ENCODE measurements at places on chromosomes 2 and 18. TPM values are rescaled to one million over a fixed set of nuclear protein-coding genes. Genes with fewer than 3 reads are reported as not detected.

DNA sequence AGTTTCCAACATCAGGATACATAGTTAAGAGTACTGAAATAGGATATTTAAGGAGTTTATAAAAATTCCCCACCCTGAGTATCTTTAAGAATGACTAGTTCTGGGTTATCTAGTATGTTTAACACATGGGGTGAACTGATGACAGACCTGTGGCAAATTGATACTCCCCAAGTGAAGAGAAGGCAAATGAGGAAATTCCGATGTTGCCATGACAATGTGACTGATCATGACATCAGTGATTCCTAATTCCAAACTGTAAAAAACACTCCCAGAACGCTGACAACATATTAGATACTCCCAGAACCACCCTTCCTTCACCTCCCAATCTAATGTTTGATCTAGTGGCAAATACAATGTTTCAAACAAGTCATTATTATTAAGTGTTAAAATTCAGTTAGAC lies 77.6 kb downstream of the RBMS1 start:
- no peak for DNase-seq

- DNase-seq, result no peak
Observed at GRCh38 chr2:109530712-109531111, 83.1 kb downstream of the SEPTIN10 start.

DNA sequence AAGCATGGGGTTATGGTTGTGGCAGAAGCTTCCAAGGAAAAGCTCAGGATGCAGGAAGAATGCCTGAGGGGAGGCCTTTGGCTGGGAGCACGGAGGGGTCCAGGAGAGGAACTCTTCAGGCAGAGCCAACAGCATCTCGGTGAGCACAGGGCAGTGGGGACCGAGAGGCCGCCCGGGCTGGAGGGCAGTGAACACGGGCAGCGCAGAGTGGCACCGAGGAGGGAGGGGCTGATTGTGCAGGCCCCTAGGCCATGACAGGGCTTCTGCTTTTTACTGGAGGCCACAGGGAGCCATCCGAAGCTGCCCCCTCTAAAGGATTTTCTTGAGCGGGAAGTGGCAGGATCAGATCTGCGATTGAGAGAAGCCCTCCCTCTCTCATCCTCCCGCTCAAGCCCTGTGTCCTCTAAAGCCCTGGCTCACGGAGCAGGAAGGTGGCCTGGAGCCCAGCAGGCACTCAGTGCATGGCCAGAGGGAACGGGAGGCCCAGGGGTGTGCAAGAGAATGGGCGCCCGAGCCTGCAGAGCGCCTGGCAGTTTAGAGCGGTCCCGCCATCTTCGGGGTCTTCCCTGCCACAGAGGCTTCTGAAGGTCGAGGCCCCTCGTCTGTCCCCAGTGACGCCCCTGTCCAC lies 110.0 kb upstream of the STON1 start:
- DNase-seq, result no peak

DNA sequence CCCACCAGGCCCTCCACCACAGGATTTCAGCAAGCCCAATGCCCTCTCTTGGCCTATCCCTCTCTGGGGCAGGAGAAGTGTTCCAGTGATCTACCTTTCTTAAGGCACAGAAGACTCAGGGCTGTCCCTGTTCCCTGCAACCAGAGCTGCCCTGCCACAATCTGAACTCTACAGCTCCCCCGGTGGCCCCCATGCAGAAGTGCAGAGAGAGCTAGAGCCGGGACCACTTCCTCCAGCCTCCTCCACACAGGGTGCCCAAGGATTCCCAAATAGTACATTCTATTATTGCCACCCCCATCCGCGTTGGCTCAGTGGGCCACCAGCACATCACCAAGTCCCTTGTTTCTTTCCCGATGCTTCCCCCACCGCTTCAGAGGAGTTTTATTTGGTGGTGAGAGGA lies 114.8 kb upstream of the PTPRM start:
- no peak for DNase-seq

GRCh38 chr18:47260120-47260923 lies 8.9 kb upstream of the SKOR2 start:
- peak; percentile 34 for DNase-seq

GRCh38 chr2:236505648-236506047 lies 64.0 kb upstream of the ACKR3 start:
- DNase-seq, result no peak

DNA sequence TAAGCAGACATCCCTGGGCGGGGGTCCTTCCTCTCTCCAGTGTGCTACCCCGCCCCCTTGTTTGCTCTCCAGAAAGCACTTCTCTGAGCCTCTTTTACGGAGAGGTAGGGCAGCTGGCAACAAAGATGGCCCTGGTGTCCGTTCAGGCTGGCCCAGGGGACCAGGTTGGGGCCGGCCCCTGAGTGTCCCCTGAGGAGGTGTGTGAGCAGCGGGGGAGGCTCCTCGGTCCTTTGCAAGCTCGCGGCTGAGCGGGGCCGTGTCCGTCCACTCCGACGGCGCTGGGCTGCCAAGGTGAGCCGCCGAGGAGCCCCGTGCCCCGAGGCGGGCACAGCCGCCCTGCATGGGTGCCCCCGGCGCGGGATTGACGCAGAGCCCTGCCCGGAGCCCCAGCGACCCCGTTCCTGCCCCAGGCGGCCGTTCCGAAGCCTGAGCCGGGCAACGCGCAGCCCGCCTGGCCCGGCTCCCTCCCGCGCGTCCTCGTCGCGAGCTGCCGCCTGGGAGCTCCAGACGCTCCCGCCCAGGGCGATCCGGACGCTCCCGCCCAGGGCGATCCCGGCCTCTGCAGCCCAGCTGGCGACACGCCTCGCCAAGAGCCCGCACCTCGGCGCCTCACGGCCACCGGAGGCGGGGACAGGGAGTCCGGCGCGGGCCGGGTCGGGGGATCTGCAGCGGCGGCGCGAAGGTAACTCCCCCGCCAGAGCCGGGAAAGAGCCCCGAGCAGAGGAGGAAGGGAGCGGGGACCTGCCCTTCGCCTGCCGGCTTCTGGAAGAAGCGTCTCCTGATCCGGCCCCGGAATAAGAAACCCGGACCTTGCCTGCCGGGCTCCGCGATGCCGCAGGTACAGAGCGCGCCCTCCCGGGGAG lies at the start of gene PROKR1:
TSS of gene PROKR1 (plus strand) at position 569 of the 863 bp plus-strand sequence. CDS start 2,243 bp downstream, outside the sequence.
- peak; percentile 82 for DNase-seq

DNA sequence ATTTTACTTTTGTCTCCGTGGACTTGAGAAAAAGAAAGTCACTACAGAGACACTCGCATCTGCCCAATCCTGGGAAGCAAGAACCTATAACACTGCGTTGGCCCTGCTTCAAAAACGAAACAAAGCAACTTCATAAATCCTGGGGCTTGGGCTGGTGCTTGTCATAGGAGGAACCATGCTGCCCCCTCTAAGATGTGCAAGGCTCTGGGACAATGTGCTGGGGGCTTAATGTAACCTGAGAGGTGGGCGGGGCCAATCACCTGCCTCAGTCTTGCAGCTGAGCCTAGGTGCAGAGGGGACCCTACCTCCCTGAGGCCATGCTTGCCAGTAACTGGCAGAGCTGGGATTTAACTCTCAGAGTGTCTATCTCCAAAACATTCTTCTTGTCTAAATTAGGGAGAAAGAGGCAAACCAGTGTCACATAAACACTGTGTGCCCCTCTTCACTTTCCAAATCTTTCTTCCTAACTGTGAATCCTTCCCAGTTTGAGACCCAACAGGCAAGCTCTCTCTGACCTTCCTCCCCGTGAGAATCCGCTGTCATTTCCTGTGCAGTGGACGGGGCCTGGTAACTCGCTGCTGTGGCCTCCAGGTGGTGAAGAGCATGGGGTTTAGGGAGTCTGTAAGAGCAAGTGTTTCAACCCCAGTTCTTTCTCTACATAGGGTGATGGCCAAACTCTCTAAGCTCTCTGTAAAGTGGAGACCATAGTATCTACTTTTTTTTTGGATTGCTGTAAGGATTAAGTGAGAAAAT lies 115.1 kb downstream of the ACKR3 start:
- no peak for DNase-seq

DNA sequence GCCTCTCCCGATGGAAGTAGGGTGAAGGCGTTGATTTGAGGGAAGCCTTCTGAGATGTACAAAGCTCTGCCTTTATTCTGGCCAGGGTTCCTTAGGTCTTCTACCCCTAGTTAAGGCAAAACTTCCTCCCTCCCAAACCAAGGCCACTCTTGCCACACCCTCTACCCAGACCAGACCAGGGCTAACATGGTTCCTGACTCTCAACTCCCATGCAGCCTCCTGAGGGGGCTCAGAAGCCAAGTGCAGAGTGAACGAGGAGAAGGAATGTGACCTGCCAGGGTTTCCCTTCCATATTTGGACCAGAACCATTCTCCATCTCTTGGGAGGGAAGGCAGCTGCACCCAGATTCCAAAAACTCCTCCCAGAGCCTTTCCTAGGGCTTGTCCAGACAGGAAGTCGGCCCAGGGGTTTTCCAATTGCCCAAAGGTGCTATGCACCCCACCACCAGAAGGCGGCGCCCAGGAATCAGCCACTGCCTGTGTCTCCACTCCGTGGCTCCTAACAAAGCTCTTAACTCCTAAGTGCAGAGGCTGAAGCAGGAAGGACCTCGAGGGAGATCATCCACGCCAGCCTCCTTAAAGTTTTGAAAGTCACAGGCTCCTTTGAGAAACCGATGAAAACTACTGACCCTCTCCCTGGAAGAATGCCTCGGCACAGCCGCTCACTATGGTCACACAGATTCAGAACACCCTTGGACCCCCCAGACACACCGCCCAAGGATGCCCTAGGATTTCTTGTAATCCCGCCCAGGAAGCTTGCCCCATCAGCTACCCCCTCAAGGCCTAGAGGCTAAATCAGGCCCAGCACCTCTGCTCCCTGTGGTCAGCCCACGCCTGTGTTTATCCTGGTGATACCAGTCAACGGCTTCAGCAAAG lies 157.8 kb downstream of the SMAD2 start:
- no peak for DNase-seq

- peak; percentile 25 for DNase-seq
Observed at GRCh38 chr2:1153920-1154319, 203.3 kb downstream of the SNTG2 start.

GRCh38 chr18:35444636-35445035 lies 53.1 kb downstream of the INO80C start:
- no peak for DNase-seq

C18orf54 gene
- polyA plus RNA-seq, result 5.7 TPM

SCN7A gene
- polyA plus RNA-seq, result 62.3 TPM

PRKAG3 gene
- 23.5 TPM for polyA plus RNA-seq

VWC2L gene
- not detected for polyA plus RNA-seq

XIRP2 gene
- polyA plus RNA-seq, result 222 TPM

LHCGR gene
- 0.26 TPM for polyA plus RNA-seq

Measured in muscle of back (tissue), 13 donors.